ENCODE measurements at places on chromosomes 11 and 22.

DNA sequence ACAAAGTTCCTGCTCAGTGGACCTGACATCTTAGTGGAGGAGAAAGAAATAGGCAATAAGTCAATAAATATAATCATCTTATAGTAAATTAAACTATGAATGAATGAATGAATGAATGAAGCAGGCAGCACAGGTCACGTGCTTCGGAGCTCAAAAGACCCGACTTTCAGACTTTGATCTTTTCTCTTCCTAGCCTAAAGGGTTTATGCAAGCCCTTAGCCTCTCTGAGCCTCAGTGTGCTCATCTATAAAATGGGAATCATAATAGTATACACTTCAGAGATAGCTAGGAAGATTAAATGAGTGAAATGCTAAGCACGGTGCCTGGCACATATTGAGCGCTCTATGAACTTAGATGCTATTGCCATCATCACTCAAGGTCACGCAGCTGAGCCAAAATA, 7.5 kb downstream of the PVALB start:
- no peak for DNase-seq

DNA sequence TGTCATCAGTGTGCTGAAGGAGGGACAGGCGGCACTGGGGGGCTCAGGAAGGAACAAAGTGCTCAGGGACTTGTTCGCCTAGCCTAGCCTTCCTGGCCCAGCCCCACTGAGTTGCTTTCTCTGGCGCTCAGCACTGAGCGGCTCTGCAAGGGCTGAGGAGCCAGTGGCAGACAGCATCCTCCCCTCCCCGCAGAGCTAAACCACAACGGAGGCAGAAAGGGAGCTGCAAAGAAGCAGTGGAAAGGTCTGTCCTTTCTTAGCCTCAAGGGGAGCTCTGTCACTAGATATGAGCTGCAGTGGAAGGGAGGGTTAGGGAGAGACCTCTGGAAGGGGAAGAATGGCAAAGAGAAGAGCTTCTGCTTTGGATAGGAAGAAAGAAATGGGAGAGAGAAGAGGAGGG, 89.7 kb upstream of the PHOX2A start:
- DNase-seq, result no peak

GRCh38 chr11:79404325-79404724, 36.5 kb downstream of the TENM4 start:
- DNase-seq, result no peak

- DNase-seq, result no peak
Observed at GRCh38 chr11:31114442-31114841, 255.1 kb downstream of the DCDC1 start.

DNA sequence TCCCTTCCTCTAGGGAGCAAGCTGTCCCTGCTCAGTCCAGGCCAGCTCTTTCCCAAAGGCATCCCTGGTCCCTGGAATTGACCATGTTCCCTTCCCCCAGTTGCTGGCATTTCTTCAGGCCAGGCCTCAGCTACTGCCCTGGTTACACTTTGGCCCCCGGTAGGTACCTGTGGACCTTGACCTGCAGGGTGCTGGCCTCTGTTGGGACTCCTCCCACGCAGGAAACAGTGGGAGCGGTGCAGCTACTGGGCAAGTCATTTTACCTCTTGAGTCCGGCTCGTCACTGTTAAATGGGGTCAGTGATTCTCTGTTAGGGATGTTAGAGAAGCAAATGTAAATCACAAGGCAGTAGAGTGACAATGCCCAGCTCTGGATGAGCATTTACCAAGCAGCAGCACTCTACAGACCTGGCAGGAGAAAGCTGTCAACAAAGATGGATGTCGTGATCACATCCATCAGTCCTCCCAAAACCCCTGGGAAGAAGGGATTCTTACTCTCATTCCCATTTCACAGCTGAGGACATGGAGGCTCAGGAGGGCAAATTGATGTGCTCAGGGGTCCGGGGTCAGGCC, 16.9 kb downstream of the MYO7A start:
- no peak for DNase-seq

DNA sequence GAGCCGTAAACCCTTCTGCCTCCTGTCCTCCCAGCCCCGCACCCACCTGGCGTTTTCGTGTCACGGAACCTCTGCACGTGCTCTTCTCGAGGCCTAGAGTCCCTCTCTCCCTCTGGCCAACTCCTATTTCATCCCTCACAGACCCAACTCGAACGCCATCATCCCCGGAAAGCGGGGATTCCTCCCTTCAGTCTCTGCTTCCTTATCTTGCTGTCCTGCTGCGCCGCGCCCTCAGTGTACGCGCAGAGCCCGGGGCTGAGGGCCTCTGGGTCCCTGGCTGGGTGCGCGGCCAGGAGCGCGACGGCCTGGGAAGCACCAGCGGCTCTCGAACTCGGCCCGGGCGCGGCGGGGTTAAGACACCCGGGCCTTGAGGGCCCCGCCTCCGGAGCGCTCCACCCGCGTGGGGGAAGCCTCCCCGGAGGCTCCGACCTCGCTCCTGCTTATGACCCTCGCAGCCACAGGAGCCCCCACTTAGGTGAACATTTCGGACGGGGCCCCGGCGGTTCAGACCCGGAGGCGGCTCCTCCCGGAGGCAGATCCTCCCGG, 398 bp upstream of the ATG16L2 start:
- no peak for DNase-seq

DNA sequence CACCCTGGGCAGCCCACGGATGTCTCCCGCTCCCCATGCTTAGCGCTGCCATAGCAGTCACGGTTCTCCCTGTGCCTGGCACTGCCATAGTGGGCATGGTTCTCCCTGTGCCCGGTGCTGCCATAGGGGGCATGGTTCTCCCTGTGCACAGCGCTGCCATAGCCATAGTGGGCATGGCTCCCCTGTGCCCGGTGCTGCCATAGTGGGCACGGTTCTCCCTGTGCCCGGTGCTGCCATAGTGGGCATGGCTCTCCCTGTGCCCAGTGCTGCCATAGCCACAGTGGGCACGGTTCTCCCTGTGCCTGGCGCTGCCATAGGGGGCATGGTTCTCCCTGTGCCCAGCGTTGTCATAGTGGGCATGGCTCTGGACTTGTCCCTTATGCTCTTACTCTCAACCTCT, 19.9 kb upstream of the ARAP1 start:
- no peak for DNase-seq

DNA sequence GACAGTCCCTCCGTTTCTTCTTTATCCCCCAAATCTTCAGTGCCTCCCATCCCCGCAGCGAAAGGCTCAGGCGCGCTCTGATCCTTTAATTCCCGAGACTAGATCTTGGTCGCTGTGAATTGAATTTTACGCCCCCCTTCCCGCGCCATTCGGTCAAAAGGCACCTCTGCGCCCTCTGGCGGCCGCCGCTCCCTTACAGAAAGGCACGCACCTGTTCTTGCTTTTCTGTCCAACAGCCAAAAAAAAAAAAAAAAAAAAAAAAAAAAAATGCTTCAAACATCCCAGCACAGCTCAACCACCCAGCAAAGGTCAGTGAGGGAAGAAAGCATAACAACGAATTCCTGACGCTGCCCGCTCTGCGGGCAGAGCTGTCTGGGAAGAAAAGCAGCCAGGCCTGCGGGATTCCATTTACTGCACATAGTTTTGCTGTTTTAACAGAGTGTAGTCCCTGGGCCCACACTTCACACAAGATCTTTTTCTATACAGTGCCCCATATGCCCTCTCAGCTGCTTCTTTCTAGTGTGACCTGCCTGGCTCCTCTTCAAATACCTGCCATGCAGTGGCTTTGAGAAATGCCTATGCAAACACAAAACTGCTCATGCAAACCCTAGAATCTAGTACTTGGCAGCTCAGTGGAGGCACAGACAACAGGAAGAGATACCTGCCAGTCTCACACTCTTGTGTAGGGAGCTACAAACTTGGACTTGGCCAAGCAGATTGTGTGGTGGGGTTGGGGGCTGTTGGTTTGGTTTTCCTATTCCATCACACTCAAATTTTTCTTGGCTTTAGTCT, 1.3 kb upstream of the ESAM start:
- DNase-seq, result peak; percentile 92

DNA sequence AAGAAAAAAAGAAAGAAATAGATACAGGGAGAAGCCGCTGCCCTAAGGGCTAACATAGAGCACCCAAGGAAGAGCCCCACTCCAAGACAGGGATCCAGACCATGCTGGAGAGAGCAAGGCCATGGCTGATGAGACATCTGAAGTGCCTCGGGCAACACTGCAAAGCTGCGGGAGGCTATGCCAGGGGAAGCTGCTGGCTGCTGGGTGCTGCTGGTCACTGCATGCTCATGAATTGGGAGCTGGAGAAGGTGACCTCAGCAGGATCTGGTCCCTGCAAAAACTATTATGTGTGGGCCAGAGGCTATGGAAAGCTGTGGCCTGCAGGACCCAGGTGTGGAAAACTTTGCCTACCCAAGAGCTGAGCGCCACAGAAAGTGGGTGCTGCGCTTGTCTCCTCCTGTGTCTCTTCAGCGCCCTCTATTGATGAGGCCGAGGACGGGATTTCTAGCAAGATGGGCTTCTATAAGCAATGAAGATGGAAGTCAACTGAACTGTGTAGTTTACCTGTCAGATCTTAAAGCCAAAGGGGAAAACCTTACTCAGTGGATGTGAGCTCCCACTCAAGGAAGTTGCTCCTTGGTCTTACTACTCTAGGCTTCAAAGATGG, 17.3 kb upstream of the SLC29A2 start:
- no peak for DNase-seq

Measured in osteocyte (in vitro differentiated cells).